Activated naive CD8-positive, alpha-beta T cell treated with anti-CD3 and anti-CD28 coated beads, Interleukin-2, amount 10 ng/mL, durations not matched to agents 7 days and 5 days (primary cell): ENCODE measurements at places on chromosomes 7 and 10. TPM values are rescaled to one million over a fixed set of nuclear protein-coding genes. Genes with fewer than 3 reads are reported as not detected.

Gene C10orf62
- not detected for total RNA-seq

Gene FEZF1
- total RNA-seq = not detected

DNA sequence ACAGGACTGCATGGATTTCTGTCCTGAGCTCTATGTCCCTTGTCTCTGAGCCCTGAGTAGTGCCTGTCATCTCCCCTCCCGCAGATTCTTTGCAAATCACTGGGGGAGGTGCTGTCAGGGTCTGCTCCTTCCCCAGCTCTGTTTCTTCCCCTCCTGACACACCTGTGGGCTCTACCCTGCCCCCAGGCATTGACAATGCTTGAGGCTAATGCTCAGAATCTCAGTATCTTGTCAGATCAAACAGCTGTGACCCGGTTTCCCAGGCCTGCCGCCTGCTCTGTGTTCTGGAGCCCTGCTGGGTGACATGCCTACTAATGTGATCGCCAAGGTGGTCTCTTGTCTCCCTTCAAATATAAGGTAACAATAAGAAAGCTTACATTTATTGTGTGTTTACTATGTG lies 209.0 kb downstream of the POU6F2 start:
- DNase-seq = no peak
- no peaks in the 10 kb centered on the region for H3K27me3 ChIP-seq
- no peak overlapping the region for H3K4me3 ChIP-seq
- no peaks in the 10 kb centered on the region for H3K36me3 ChIP-seq

- H3K4me1 ChIP-seq = peaks cover 9% of the 10 kb centered on the region
- H3K27me3 ChIP-seq = peaks cover 19% of the 10 kb centered on the region
- no peak for DNase-seq
Measured at GRCh38 chr10:87500646-87501048, 4.0 kb upstream of the MINPP1 start.

Gene IFIT2
- total RNA-seq = 18.5 TPM

Gene LEP
- not detected for total RNA-seq

Gene PLEKHA8
- total RNA-seq = 11.6 TPM
